ENCODE measurements at places on chromosomes 12 and 14.

- DNase-seq, result peak; percentile 92
Measured at GRCh38 chr14:51849097-51849496, 11.3 kb upstream of the GNG2 start.

GRCh38 chr12:72889791-72890190, 617.6 kb downstream of the TRHDE start:
- DNase-seq, result no peak

DNA sequence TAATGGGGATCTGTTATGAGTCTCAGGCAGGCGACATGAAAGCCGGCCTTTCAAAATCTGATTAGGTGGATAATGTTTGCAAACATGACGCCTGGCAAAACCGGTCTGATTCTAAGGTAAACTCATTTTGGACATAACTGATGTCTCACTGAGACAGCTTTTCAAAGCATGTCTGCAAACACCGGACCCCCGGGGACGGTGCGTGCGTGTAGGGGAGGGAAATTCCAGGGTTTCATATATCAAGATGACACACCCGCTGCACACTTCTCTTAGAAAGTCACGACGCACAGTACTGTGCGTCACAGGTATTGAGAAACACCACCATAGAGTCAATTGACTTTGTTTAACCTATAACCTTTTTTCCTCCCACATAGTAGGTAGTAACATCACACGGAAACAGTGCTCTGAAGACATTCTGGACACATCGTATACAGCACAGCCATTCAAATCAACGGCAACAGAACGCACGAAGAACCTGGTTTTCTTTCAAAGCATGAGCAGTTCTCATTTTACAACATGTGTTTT, 43.9 kb upstream of the TESC start:
- no peak for DNase-seq

- DNase-seq, result no peak
Measured at GRCh38 chr14:23447361-23448350, 12.2 kb upstream of the MYH7 start.

DNA sequence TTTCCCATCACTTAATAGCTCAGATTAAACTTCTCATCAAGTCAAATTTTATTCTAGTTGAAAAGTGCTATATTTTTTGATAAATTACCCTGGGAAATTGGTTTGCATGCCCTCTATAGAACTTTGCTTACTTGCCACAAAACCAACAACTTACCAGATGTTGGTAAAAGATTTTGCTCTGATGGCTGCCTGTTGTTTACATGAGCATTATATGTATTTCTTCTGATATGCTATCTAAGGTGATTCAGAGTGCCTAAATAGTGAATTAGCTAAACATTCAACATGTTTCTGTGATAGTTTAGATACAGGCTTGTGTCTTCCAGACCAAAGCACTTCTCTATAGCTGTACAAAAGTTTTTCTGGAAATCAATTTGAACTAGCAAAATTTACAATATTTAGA, 51.0 kb downstream of the PPM1A start:
- DNase-seq, result no peak

Measured in activated CD4-positive, alpha-beta T cell treated with anti-CD3 and anti-CD28 coated beads, Interleukin-2, Interleukin-6, amounts not matched to agents 100 ng/mL and 50 ng/mL, durations not matched to agents 16 hours and 8 hours (primary cell).